Effector memory CD4-positive, alpha-beta T cell (primary cell): ENCODE measurements at places on chromosomes 2 and 18.

GRCh38 chr2:181421464-181421863 is 35.7 kb upstream of the ITGA4 start:
- no peak for DNase-seq

GRCh38 chr2:127586746-127587295 is 51.3 kb downstream of the MYO7B start:
- no peak for DNase-seq

DNA sequence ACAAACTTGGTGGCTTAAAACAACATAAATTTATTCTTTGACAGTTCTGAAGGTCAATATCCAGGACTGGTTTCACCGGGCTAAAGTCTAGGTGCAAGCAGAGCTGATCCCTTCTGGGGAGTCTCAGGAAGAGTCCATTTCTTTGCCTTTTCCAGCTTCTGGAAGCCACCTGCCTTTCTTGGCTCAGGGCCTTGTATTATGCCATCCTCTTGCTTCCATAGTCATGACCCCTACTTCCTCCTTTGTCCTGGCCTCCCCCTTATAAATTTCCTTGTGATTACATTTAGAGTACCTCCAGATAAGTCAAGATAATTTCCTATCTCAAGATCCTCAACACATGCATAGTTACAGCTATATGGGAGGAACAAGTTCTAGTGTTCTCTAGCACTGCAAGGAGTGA is 1089.5 kb downstream of the LRP1B start:
- DNase-seq, result no peak

- no peak for DNase-seq
These were observed 231.5 kb upstream of the FBXO11 start for GRCh38 chr2:48137829-48138228.
